Osteocyte (in vitro differentiated cells): ENCODE measurements at places on chromosomes 6 and 20. TPM values are rescaled to one million over a fixed set of nuclear protein-coding genes. Genes with fewer than 3 reads are reported as not detected.

GRCh38 chr6:152316024-152316423 lies 321.1 kb downstream of the SYNE1 start:
- peaks cover 62% of the 10 kb centered on the region for H3K36me3 ChIP-seq
- peak overlapping the region; percentile 51 for H3K27ac ChIP-seq
- H3K4me3 ChIP-seq = no peak overlapping the region
- no peak for DNase-seq
- H3K27me3 ChIP-seq = no peaks in the 10 kb centered on the region

IYD gene
- total RNA-seq = not detected in 2 replicates

DNA sequence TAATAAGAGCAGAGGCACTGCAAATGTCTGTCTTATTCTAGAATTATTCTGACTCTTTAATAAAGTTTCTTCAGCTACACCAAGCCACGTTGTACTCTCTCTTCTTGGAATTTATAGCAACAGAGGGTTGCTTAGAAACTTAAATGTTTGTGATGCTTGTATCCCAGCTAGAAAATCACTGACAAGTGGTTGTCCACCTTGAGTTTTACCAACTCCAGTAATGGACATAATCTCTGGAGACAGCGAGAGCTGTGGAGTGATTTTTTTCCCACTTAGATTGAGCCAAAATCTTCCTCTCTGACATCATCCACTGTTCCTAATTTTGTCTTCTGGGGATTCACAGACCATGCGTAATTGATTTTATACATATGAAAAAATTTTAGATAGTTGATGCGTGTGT lies 8.0 kb downstream of the ECT2L start:
- H3K27me3 ChIP-seq = peaks cover 23% of the 10 kb centered on the region
- DNase-seq = no peak
- no peak overlapping the region for H3K27ac ChIP-seq
- H3K4me1 ChIP-seq = no peaks in the 10 kb centered on the region
- H3K4me3 ChIP-seq = no peak overlapping the region

- H3K4me1 ChIP-seq = no peaks in the 10 kb centered on the region
- H3K4me3 ChIP-seq = no peak overlapping the region
- DNase-seq = no peak
- no peaks in the 10 kb centered on the region for H3K36me3 ChIP-seq
Measured at GRCh38 chr6:24079076-24079475, 46.9 kb upstream of the NRSN1 start.

- no peak overlapping the region for H3K27ac ChIP-seq
- DNase-seq = no peak
- no peaks in the 10 kb centered on the region for H3K4me1 ChIP-seq
- H3K36me3 ChIP-seq = no peaks in the 10 kb centered on the region
- H3K4me3 ChIP-seq = no peak overlapping the region
Measured at GRCh38 chr6:6492675-6493074, 95.8 kb upstream of the LY86 start.

DNA sequence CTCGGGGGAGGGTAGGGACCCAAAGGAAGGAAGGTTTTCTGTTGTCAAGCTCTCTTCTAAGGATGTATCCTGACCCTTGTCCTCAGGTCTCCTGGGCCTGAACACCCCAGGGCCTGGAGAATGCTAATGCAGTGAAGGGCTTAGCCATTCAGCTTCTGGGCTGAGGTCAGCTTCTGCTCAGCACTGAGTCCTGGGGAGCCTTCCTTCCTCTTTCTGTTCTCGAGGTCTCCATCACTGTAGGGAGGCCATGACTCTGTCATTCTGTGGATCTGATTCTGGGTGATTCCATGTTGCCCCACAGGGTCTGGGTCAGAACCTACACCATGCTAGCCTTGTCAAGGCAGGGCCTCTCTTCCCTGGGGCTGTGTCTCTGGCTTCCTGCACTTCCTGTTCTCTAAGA lies 712.7 kb downstream of the DHX35 start:
- H3K36me3 ChIP-seq = no peaks in the 10 kb centered on the region
- peaks cover 3% of the 10 kb centered on the region for H3K4me1 ChIP-seq
- no peak overlapping the region for H3K27ac ChIP-seq
- no peak for DNase-seq

DNA sequence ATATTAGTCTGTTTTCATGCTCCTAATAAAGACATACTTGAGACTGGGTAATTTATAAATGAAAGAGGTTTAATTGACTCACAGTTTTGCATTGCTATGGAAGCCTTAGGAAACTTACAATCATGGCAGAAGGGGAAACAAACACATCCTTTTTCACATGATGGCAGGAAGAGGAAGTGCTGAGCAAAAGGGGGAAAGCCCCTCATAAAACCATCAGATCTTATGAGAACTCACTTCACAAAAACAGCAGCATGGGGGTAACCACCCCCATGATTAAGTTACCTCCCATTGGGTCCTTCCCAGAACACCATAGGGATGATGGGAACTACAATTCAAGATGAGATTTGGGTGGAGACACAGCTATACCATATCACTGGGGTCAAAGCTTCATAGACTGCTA lies 254.2 kb downstream of the ERMARD start:
- H3K4me1 ChIP-seq = no peaks in the 10 kb centered on the region
- no peaks in the 10 kb centered on the region for H3K36me3 ChIP-seq
- H3K4me3 ChIP-seq = no peak overlapping the region
- no peaks in the 10 kb centered on the region for H3K27me3 ChIP-seq
- DNase-seq = no peak
- H3K27ac ChIP-seq = no peak overlapping the region

- DNase-seq = no peak
- H3K4me3 ChIP-seq = no peak overlapping the region
- H3K4me1 ChIP-seq = peaks cover 27% of the 10 kb centered on the region
- no peaks in the 10 kb centered on the region for H3K27me3 ChIP-seq
- peak overlapping the region; percentile 95 for H3K27ac ChIP-seq
- peaks cover 20% of the 10 kb centered on the region for H3K36me3 ChIP-seq
Measured at GRCh38 chr6:3001773-3002293, 2.1 kb downstream of the NQO2 start.

- no peaks in the 10 kb centered on the region for H3K27me3 ChIP-seq
- H3K4me1 ChIP-seq = peaks cover 5% of the 10 kb centered on the region
- H3K36me3 ChIP-seq = peaks cover 4% of the 10 kb centered on the region
- H3K27ac ChIP-seq = no peak overlapping the region
Measured at GRCh38 chr20:3755269-3755668, 12.3 kb downstream of the ADISSP start.

IMPG1 gene
- total RNA-seq = not detected in 2 replicates

- no peak for DNase-seq
- no peak overlapping the region for H3K27ac ChIP-seq
- H3K4me3 ChIP-seq = no peak overlapping the region
- peaks cover 8% of the 10 kb centered on the region for H3K27me3 ChIP-seq
Measured at GRCh38 chr6:150451807-150452427, 83.1 kb downstream of the IYD start.

- H3K27me3 ChIP-seq = no peaks in the 10 kb centered on the region
- H3K27ac ChIP-seq = peak overlapping the region; percentile 68
- peak overlapping the region; percentile 86 for H3K4me3 ChIP-seq
- peaks cover 48% of the 10 kb centered on the region for H3K4me1 ChIP-seq
Measured at GRCh38 chr6:137866200-137866913, 702 bp upstream of the TNFAIP3 start.

GRCh38 chr6:38391626-38392579 lies 247.8 kb downstream of the BTBD9 start:
- no peak for DNase-seq
- peaks cover 21% of the 10 kb centered on the region for H3K4me1 ChIP-seq
- no peaks in the 10 kb centered on the region for H3K27me3 ChIP-seq
- no peak overlapping the region for H3K4me3 ChIP-seq

SUMO4 gene
- total RNA-seq = 1.5 and 2.9 TPM in 2 replicates

- H3K27ac ChIP-seq = no peak overlapping the region
- no peaks in the 10 kb centered on the region for H3K27me3 ChIP-seq
- no peaks in the 10 kb centered on the region for H3K36me3 ChIP-seq
- DNase-seq = no peak
- H3K4me1 ChIP-seq = no peaks in the 10 kb centered on the region
Measured at GRCh38 chr20:6780433-6781190, 13.1 kb downstream of the BMP2 start.

GRCh38 chr6:170184316-170184715 lies 106.6 kb downstream of the DLL1 start:
- H3K36me3 ChIP-seq = no peaks in the 10 kb centered on the region
- no peaks in the 10 kb centered on the region for H3K27me3 ChIP-seq
- no peak overlapping the region for H3K27ac ChIP-seq

DNA sequence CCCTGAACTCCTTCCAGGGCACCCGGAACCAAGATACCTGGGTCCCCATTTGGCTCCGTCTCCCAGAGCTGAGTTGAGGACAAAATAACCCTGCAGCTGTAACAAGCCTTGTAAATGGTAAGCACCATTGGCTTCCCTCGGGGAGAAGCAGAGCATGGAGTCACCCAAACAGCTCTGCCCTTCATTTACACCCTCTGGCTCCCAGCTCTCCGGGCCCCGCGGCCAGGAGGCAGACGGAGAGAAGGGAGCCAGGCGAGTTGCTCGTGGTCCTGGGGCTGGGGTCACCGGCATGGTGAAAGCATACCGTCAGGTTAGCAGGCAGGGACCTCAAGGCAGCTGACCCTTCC lies 2.1 kb downstream of the TFEB start:
- peak overlapping the region; percentile 85 for H3K4me3 ChIP-seq
- DNase-seq = no peak
- peaks cover 28% of the 10 kb centered on the region for H3K4me1 ChIP-seq
- no peaks in the 10 kb centered on the region for H3K27me3 ChIP-seq
- no peaks in the 10 kb centered on the region for H3K36me3 ChIP-seq

DNA sequence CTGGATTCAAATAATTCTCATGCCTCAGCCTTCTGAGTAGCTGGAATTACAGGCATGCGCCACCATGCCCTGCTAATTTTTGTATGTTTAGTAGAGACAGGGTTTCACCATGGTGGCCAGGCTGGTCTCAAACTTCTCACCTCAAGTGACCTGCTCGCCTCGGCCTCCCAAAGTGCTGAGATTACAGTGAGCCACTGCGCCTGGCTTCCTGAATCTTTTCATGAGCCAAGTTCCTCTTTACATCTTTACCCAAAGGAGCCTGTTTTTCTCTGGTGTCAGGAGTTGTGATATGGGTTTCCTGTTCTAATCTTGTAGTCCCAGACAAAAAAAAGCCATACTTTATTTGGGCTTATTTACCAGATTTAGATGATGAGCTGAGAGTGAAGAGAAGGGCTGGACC lies 34.4 kb downstream of the PCNA start:
- no peak overlapping the region for H3K4me3 ChIP-seq
- no peaks in the 10 kb centered on the region for H3K27me3 ChIP-seq

- H3K4me3 ChIP-seq = no peak overlapping the region
- DNase-seq = no peak
- no peaks in the 10 kb centered on the region for H3K4me1 ChIP-seq
Measured at GRCh38 chr6:35064290-35064689, 76.8 kb downstream of the TCP11 start.

- no peak for DNase-seq
- H3K4me3 ChIP-seq = no peak overlapping the region
- no peaks in the 10 kb centered on the region for H3K36me3 ChIP-seq
- no peak overlapping the region for H3K27ac ChIP-seq
Measured at GRCh38 chr6:52155791-52156576, 30.2 kb upstream of the IL17A start.

RBM39 gene
- 324 and 329 TPM in 2 replicates for total RNA-seq

LAMA2 gene
- total RNA-seq = 14.2 and 18.0 TPM in 2 replicates

DNA sequence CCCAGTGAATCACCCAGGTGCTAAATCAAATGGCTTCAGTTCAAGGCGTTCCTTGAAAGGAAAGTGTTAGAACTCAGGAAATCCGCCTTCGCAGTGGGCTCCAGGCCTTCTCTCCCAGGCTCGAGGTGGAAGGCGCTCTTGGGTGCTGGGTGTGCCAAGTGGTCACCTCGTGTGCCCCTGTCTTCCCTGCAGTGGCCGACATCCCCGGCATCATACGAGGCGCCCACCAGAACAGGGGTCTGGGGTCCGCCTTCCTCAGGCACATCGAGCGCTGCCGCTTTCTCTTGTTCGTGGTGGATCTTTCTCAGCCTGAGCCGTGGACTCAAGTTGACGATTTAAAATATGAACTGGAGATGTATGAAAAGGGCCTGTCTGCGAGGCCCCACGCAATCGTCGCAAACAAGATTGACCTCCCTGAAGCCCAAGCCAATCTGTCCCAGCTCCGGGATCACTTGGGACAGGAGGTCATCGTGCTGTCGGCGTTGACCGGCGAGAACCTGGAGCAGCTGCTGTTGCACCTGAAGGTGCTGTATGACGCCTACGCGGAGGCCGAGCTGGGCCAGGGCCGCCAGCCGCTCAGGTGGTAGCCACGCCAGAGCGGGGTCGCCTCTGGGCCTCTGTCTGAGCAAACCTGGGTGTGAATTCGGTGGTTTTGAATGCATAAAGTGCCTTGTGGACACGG lies 17.8 kb downstream of the MTG2 start:
- H3K4me3 ChIP-seq = no peak overlapping the region
- H3K27me3 ChIP-seq = no peaks in the 10 kb centered on the region
- H3K4me1 ChIP-seq = peaks cover 24% of the 10 kb centered on the region

- H3K27me3 ChIP-seq = peaks cover 7% of the 10 kb centered on the region
- peaks cover 7% of the 10 kb centered on the region for H3K36me3 ChIP-seq
- no peak overlapping the region for H3K27ac ChIP-seq
- H3K4me1 ChIP-seq = peaks cover 19% of the 10 kb centered on the region
Measured at GRCh38 chr6:83860782-83861495, 1.4 kb downstream of the CYB5R4 start.

CLIC1 gene
- total RNA-seq = 230 and 242 TPM in 2 replicates

- H3K4me3 ChIP-seq = no peak overlapping the region
- DNase-seq = no peak
- H3K36me3 ChIP-seq = no peaks in the 10 kb centered on the region
- peaks cover 21% of the 10 kb centered on the region for H3K4me1 ChIP-seq
- no peak overlapping the region for H3K27ac ChIP-seq
- peaks cover 81% of the 10 kb centered on the region for H3K27me3 ChIP-seq
Measured at GRCh38 chr6:104955491-104955890, 1.4 kb upstream of the LIN28B start.

DNA sequence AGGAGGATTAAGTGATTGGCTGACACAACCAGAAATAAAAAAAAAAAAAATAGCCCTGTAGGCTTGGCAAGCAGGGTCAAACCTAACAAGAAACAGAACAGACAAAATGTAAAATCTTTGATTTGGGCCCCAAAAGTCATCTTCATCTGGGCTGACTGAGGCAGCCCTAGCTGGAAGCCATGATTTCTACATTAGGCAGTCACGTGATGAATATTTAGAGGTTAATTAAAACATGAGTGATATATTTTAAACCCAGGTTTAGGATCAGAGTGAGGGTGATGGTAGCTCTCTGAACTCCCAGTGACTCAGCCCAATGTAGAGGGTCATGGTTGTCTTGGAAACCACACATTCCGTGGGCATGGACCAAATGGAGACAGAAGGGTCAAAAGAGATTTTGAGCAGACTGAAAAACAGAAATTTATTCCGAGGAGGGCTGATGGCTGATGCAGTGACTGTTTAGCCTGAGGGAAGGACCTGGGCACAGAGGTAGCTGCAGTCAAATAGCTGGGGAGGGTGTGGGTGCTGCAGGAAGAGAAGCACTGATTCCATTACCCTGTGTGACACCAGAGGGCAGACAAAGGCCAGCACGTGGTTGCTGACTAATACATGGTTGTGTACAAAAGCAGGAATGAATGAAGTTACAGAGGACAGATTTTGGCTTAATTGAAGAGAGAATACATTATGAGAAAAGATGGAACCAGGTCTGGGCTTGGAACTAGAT lies 573.1 kb upstream of the CHD6 start:
- no peak for DNase-seq
- no peak overlapping the region for H3K4me3 ChIP-seq
- H3K27me3 ChIP-seq = no peaks in the 10 kb centered on the region
- H3K36me3 ChIP-seq = no peaks in the 10 kb centered on the region
- H3K27ac ChIP-seq = no peak overlapping the region

TFAP2D gene
- total RNA-seq = not detected in 2 replicates

ULBP2 gene
- 2.1 and 2.9 TPM in 2 replicates for total RNA-seq
